ENCODE measurements at places on chromosomes 3 and 15.

- no peak for DNase-seq
Measured at GRCh38 chr3:182172534-182172933, 460.8 kb downstream of the SOX2 start.

DNA sequence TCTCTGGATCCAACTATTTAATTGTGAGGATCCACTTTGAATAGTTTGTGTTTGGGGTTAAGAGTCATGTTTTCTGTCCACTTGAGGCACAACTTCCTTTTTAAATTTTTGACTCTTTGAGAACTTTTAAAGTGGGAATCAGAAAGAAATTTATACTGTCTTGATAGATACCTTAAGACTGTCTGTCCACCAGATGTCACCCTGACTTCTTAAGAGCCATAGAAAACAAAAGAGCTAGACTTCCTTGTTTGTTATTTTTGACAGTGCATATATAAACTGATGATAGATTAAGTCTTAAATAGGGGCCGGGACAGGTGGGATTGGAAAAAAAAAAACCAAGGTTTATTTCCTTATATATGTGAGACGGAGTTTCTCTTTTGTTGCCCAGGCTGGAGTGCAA lies 52.1 kb upstream of the WDR72 start:
- DNase-seq, result no peak

DNA sequence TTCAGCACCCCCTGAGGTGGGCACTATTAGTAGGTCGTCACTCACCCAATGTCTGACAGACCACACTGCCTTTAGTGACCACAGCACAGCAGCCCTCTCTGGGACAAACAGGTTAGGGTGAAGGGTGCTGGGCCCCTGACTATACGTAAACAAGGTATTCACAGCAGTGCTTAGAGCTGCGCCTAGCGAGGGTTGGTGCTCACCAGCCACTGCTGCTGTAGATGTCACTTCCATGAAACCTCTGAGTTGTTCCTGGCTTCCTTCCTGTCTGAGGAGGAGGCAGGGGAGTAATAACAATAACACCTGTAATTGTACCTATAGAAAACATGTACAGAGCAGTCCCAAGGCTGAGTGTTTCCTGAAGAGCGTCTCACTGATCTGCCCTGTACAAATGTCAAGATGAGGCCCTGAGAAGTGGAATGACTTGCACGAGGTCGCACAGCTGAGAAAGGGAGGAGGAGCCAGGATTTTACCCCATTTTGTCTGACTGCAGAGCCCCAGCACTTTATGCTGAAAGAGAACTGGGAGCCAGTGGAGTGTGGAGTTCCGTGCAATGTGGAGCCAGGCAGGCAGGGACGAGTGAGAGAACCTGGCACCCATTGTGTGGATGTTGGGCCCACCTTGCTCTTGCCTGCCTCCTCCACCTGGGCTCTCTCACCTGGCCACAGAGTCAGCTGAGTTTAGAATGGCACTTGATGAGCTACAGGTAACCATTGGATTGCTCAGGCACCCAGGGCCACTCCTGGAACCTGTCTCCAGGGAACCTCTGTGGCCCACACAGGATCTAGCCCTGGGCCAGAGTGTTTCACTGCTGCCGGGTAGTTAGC lies 93.8 kb downstream of the DNAJB8 start:
- DNase-seq, result no peak

- DNase-seq, result no peak
Measured at GRCh38 chr3:72044231-72044855, 259.4 kb upstream of the PROK2 start.

DNA sequence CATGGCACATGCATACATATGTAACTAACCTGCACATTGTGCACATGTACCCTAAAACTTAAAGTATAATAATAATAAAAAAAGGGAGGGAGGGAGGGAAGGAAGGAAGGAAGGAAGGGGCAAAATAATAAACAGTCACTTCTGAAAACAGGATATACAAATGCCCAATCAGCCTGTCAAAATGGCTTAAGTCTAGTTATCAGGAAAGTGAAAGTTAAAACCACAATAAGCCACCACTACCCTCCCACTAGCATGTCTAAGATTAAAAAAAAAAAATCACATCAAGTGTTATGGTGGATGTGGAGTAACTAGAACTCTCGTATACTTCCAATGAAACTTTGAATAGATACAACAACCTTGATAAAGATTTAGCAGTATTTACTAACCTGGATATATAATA lies 145.6 kb upstream of the GMNC start:
- no peak for DNase-seq

- DNase-seq, result no peak
Measured at GRCh38 chr3:134817297-134817696, 22.2 kb downstream of the EPHB1 start.

DNA sequence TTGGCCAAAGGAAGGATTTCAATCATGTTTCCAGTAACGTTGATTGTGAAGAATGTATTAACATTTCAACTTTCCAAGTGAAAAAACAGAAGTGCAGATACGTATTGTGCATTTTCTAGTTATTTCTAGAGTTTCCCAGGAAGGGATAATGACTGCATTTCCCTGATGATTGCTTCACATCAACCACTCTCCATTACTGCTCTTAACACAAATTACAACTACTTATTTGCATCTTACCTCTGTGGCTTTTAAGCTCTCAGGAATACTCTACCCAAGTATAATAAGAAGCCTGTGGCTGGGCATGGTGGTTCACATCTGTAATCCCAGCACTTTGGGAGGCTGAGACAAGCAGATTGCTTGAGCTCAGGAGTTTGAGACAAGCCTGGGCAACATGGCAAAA lies 582.5 kb downstream of the ZNF385D start:
- DNase-seq, result no peak

DNA sequence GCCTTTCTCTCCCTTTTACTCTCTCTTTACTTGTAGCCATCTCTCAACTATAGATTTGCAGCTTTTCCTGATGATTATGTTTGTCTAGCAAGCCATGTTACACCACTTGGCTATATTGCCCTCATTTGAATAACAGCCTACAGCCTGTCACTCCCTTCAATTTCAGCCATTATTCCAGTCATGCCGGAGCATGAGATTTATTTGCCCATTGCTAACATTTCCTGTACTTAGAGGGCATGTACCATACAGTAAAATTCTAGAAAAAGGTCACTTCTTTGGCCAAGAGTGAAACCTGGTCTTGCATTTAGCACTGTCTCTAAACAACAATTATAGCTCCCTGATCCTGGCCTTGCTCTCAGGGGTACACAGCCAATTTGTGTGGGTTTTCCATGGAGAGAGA lies 221.7 kb upstream of the TMC3 start:
- DNase-seq, result no peak

DNA sequence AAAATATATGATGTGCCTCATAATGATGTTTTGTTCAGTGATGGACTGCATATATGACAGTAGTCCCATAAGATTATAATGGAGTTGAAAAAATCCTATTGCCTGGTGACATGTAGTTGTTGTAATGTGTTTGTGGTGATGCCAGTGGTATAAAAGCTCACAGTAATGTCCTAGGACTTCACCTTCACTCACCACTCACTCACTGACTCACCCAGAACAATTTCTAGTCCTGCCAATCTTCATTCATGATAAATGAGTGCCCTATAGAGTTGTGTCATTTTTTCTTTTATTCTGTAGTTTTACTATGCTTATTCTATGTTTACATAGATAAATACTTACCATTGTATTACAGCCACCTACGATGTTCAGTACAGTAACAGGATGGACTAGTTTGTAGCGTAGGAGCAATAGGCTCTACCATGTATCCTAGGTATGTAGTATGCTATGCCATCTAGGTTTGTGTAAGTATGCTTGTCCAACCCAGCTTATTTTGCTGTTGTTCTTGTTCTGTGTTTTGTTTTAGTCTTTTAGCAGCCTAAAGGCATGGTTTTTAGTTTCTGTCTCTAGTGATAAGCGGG lies 88.5 kb upstream of the LRRFIP2 start:
- no peak for DNase-seq

DNA sequence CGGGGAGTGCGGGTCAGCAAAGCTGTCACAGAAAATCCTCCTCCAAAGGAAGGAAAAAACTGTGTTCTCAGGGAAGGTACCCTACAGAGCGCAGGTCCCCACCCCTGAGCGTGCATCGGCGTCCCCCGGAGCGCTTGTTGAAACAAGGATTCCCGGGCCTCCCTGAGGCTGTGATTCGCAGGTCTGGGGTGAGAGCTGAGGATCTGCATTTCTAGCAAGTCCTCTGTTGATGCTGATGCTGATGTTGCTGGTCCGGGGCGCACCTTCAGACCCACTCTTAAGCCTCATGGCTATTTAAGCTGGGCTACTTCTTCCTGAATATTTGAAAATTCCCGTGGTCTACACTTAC lies 226.2 kb upstream of the IGF1R start:
- DNase-seq, result no peak

Measured in GM13976 (cell line).